ENCODE measurements at places on chromosomes 7 and 10.
A peak's percentile ranks its signal among the peaks of the same experiment; 100 is the strongest.

DNA sequence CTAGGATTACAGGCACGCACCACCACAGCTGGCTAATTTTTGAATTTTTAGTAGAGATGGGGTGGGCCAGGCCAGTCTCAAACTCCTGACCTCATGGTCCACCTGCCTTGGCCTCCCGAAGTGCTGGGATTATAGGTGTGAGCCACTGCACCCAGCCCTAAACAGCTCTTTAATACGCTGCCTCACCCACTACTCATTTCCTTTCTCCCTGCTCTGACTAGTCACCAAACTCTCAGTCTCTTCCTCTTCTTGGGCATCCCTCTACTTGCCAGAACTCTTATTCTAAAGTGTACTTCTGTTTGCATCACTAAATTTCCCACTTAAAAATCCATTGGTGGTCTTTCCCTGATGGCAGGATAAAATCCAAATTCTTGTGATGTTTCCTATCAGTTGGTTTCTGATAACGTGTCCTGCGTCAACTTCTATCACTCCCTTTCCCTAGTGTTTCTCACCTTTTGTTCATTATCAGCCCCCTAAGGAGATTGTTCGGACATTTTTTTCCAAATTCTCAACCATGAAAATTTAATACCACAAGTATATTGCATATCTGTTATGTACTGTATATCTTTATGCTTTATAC, 124.7 kb downstream of the CUBN start:
- DNase-seq, result no peak

DNA sequence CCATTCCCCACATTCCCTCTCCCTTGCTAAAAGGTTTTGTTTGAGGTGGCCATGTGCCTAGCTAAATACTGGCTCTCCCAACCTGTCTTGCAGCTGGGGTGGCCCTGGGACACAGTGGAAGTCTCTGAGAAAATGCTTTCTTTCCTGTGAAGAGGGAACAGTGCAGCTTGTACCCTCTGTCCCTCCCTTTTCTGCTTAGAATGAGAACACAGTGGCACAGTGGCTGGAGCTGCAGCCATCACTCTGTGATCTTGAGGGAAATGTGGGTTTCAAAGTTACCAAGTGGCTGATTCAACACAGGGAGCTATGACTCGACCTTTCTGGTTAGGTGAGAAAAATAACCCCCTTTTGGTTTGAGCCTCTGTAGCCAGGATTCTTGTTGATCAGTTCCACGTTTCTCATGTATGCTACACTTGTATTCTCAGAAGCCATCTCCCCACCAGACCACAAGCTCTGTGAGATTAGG, 62.7 kb upstream of the CARD11 start:
- no peak for DNase-seq

GRCh38 chr7:27196287-27196767, 3.6 kb downstream of the HOXA13 start:
- DNase-seq, result peak; percentile 78

DNA sequence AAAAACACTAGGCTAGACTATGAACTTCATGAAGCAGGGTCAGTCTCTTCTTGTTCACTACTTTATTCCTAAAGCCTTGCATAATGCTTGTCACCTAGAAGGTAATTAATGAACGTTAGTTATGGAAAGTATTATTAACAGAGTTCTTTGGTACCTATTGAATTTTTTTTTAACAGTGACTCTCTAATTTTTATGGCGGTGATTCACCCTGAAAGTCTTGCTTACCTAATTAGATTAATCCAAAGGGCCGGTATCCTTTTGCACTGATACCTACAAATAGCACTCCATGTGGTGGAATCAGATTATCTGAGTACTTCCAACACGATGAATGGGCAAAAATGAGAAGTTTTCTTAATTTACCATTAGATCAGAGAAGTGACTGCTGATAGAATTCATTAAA, 31.7 kb downstream of the STAM start:
- DNase-seq, result no peak

DNA sequence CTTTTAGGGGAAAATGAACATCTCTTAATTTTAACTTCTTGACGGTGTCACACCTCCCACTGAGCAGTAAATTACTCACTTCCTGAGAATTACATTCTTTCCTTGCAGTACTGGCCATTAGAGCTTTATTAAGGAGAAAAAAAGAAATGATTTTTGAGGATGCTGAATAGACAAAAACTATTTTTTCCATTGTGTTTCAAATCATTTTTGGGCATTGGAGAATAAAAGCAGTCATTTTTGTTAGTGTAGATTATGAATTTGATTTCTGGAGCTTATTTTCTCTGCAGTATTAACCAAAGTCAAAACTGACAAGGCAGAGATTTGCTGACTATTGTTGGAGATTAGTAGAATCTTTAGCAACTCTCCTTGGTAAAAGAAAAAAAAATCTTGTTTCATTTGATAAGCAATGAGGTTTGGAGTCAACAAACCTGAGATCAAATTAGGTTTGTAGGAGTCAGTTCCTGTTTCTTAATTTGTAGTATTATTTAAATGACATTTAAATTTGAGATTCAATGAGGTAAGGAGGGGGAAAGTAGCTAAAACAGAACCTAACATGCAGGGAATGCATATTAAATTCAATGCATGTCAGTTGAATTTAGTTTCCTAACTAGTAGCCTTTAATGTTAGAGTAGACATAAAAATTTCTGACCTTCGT, 70.6 kb downstream of the AP3M1 start:
- DNase-seq, result no peak

DNA sequence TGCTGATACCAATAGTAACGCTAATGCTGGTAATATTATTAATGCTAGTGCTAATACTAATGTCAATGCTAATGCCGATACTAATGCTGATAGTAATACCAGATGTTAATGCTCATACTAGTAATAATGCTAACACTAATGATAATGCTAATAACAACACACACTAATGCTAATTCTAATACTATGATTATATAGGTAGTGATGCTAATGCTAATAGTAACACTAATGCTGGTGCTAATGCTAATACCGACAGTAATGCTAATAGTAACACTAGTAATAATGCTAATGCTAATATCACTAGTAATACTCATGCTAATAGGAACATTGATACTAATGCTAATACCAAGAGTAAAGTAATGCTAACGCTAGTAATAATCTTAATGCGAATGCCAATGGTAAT, 406.4 kb upstream of the RNF32 start:
- no peak for DNase-seq

DNA sequence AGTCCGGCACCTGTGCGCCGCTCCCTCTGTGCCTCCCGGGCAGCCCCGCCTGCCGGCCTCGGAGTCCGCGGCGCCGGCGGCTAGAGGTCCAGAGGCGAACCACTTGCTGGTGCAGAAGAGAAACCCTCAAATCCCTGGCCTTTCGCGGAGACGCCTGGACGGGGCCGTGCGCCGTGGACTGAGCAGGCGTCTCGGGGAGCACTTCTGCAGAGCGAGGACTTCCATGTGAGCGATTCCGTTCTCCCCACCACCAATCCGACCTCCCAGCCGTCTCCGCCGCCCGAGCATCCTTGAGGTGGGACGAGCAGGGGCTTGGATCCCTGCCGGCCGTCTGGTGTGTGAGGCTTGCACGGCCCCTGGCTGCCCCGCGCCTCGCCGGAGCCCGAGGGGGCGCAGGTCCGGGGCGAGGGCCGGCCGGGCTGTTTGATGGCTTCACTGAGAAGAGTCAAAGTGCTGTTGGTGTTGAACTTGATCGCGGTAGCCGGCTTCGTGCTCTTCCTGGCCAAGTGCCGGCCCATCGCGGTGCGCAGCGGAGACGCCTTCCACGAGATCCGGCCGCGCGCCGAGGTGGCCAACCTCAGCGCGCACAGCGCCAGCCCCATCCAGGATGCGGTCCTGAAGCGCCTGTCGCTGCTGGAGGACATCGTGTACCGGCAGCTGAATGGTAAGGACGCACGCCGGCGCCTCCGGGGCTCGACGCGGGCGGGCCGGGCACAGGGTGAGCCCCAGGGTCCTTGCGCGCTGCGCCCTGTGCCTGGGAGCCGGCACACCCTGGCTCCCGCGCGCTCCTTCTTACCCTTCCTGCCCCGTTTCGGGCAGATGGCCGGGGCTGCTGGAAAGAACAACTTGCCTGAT, 660 bp downstream of the GALNT17 start:
- no peak for DNase-seq

GRCh38 chr10:114021717-114022680, 21.7 kb upstream of the ADRB1 start:
- DNase-seq, result no peak

DNA sequence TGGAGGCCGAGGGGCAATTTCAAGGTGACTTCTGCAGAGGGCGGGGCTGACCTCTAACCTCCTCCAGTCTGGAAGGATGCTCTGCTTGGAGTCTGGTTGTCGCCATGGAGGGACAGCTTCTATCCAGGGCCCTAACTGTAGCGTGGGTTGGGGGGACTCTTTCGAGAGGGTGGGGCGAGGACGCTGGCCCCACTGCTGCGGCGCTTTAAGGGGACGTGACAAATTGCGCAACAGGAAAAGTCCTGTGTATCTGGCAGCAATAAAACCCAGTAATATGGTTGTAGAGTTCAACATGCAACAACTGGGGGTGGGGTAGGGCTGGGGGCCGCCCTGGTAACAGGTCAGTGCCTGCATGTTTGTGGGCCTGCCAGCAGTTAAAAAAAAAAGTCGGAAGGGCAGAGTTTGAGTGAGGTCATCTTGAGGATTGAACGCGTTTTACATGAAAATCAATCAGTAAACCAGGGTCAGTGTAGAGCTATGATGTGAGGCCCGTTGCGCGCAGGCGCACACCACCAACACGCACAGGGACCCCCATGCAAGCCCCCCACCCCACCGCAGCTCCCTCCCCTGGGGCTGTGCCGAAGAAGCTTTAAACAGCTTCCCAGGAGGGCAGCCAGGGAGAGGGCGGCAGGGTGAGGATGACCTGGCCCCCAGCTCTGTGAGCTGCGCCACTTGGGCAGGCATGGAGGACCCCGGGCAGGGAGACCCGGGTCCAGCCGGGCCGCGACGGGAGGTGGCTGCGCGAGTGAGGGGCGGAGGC, 4.3 kb downstream of the SHH start:
- no peak for DNase-seq

GRCh38 chr10:5697342-5697741, 12.7 kb downstream of the TASOR2 start:
- no peak for DNase-seq

DNA sequence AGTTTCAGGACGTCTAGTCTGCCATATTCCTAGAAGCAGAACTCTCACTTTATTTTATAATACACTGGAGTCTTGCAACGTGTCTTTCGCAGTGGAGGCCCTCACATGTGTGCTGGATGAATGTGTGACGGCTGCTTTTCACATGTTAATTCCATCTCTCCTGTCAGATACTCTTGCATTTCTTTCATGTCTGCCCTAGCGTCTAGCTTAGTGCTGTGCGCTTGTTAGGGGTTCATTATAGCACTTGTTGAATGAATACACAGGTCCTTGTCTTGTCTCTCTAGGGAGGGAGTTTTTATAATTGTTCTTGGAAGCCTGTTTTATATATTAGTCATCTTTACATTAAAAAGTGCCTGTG, 94.4 kb downstream of the MAP3K8 start:
- DNase-seq, result no peak

- DNase-seq, result no peak
These were observed 114.6 kb downstream of the LRMDA start for GRCh38 chr10:75546004-75546403.

DNA sequence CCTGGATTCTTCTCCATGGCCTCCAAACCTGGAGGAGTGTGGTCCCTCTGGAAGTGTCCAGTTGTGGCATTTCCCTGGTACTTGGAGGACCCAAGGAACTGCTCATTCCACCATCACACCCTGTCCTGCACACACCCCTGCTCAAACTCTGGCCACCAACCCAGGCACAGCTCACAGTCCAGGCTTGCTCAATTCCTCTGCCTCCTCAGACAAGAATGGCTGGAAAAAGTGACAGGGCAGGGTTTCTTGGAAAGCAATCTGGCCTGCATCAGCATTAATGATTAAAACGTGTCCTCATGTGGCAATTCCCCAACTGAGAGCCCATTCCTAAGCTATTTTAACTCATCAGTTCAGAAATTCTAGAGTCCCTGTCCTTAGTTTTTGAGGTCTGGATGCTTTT, 17.2 kb upstream of the TPST1 start:
- no peak for DNase-seq

DNA sequence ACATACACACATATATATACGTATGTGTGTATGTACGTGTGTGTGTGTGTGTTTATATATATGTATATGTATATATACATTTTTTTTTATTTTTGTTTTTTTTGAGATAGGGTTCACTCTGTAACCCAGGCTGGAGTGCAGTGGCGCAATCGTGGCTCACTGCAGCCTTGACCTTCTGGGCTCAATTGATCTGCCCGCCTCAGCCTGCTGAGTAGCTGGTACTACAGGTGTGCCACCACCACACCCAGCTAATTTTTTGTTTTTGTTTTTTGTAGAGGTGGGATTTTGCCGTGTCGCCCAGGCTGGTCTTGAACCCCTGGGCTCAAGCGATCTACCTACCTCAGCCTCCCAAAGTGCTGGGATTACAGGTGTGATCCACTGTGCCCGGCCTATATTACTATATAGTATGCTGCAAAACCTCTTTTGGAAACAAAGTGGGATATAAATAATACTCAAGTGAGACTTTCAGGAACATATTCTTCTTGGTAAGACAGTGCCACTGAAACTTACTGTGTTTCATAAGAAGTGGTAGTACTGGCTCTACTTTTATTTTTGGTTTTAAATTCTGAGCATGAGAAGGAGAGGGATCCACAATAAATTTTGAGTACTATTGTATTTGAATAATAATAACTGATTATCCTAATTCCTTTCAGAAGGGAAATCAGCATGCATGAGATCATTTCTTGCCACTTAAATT, 51.0 kb downstream of the MLLT10 start:
- DNase-seq, result no peak

GRCh38 chr7:77439572-77439971, 23.4 kb upstream of the GSAP start:
- DNase-seq, result no peak

GRCh38 chr7:41599760-41600159, 103.1 kb downstream of the INHBA start:
- DNase-seq, result no peak

- no peak for DNase-seq
These were observed 90.8 kb downstream of the SFMBT2 start for GRCh38 chr10:7320072-7320471.

DNA sequence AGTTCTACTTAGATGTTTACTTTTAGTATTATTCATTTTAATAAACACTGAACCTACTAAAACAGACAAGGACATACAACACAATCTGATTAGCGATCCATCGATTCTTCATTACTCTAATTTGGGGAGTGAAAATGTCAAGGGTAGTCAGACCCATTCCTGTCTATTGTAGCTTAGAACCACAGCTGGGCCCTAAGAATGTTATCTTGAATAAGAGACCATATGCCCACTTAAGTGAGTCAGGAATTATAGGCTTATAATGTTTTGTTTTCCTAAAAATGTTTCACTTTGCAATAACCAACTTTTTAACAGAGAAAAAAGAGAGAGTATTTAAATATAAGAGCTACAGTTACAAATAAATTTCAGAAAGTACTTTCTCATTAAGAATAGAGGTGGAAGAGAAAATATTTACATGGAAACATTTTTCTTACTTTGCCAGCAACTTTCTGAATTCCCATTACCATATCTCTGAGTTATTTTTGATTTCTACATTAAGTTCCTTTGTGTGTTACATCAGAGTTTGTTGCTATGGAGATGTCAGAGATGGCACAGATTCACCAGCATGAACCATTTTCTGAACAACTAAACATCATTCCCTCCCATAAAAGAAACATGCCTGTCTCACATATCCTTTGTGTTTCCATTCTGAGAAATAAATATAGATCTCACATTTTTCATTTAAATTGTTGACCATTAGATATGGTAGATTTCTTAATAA, 75.4 kb upstream of the SLC13A1 start:
- no peak for DNase-seq

GRCh38 chr7:67738958-67739357, 742.3 kb downstream of the TYW1 start:
- no peak for DNase-seq
